ENCODE measurements at places on chromosomes 5 and 9. TPM values are rescaled to one million over a fixed set of nuclear protein-coding genes. Genes with fewer than 3 reads are reported as not detected.

SOX30 gene
- 0.07 TPM for total RNA-seq

DNA sequence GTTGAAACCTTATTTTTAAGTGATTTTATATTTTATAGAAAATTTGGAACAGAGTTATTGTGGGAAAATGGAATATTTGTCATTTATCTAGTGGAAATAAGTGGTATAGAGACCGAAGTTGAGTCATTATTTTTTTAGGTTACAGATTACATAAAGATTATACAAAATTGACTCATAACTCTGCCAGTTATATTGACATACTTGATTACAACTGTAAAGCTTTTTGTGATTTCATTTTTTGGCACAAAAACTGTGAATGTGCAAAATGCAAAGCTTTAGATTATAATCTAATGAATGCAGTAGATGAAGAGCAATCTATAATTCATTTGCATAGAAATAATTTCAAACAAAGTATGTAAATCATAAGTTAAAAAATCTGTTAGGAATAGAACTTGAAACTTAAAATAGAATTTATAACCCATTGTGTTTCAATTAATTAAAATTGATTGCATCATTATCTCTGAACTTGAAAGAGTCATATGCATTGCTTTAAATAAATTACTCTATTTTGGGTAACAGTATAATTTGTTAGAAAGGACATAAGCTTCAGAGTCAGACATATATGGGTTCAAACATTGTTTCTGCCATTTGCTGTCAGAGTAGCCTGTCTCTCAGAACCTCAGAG, 280.4 kb downstream of the FER start:
- H3K27ac ChIP-seq = no peak overlapping the region
- no peaks in the 10 kb centered on the region for H3K36me3 ChIP-seq
- DNase-seq = no peak
- H3K4me3 ChIP-seq = no peak overlapping the region
- no peaks in the 10 kb centered on the region for H3K4me1 ChIP-seq

GRCh38 chr9:136206602-136207275, 1.8 kb upstream of the LHX3 start:
- no peaks in the 10 kb centered on the region for H3K4me1 ChIP-seq
- peaks cover 50% of the 10 kb centered on the region for H3K27me3 ChIP-seq
- DNase-seq = no peak
- no peaks in the 10 kb centered on the region for H3K36me3 ChIP-seq
- H3K4me3 ChIP-seq = no peak overlapping the region
- no peak overlapping the region for H3K27ac ChIP-seq

GRCh38 chr5:60287174-60287771, 393.7 kb upstream of the PDE4D start:
- no peak overlapping the region for H3K27ac ChIP-seq
- H3K27me3 ChIP-seq = peaks cover 6% of the 10 kb centered on the region
- H3K36me3 ChIP-seq = no peaks in the 10 kb centered on the region

DNA sequence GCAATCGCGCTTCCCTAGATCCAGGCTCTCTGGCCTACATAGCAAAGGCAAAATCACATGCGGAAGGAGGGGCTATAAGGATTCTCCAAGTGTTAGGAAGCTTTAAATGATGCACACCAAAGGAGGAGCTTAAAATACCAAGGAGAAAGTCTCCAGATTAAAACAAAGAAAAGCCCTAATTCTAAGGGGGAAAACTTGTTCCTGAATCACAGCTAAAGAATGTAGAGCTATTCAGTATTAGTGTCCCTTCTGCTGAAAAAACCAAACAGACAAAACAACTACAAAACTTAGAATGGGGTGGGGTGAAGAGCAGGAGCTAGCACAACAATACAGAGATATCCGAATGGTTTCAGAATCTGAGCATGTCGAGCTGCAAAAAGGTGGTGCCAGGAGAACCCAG, 213.7 kb downstream of the DCP2 start:
- H3K36me3 ChIP-seq = no peaks in the 10 kb centered on the region
- DNase-seq = no peak
- H3K4me3 ChIP-seq = no peak overlapping the region
- H3K27ac ChIP-seq = no peak overlapping the region

DNA sequence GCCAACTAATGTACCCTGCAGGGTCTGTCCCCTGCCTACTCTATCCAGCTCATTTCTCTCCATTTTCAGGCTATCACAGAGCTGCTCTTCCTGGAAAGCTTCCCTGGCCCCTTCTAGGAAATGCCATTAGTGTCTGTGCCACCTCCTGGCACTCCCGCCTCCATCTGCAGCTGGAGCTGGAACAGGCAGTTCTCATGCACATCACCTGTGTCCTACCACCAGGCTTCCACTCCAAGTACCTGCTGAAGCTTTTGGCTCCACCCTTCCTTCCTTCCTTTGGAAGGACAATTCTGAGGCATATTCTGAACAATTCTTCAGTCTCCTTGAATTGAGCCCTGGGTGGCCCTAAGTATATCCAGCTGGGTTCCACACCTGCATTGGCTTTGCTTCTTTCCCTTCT, 156.2 kb upstream of the ZNF618 start:
- no peak overlapping the region for H3K27ac ChIP-seq
- DNase-seq = no peak
- H3K27me3 ChIP-seq = no peaks in the 10 kb centered on the region
- no peaks in the 10 kb centered on the region for H3K36me3 ChIP-seq

- no peak for DNase-seq
- no peak overlapping the region for H3K4me3 ChIP-seq
- no peak overlapping the region for H3K27ac ChIP-seq
- no peaks in the 10 kb centered on the region for H3K36me3 ChIP-seq
- H3K27me3 ChIP-seq = no peaks in the 10 kb centered on the region
Measured at GRCh38 chr5:57513785-57514184, 31.2 kb upstream of the ACTBL2 start.

- no peak overlapping the region for H3K27ac ChIP-seq
- no peaks in the 10 kb centered on the region for H3K4me1 ChIP-seq
- no peaks in the 10 kb centered on the region for H3K36me3 ChIP-seq
Measured at GRCh38 chr5:56085193-56085592, 90.4 kb upstream of the IL6ST start.

DNA sequence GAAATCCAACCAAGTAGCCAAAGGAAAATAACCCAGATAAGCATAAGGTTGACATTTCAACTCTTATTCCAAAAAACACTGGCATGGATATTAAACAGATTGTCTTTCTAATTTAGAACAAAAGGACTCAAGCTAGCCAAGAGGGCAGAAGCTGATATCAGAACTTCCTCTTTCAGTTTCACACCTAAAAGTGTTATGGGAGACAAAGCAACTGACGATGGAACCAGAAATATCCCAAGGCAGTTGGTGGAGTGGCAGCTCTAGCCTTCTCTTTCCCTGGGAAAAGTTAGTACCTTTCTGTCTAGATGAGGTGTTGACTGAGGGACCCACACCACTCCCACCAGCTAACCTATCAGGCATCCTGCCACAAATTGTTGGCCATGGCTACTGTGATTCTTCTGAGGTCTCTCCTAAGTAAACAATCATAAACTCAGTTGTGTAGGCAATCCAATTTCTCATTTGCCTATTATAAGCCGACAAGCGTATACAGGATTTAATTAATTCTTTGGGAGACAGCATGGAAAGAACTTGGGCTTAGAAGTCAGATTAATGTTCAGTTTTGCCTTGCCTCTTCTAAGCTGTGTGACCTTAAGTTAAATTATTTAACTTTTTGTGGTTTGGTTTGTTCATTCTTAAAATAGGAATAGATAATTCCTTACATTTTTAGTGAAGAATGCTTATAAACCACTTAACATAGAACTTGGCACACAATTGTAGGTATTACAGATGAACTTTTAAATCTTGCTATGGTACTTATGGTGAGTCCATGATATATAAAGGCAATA, 110.9 kb upstream of the ADAMTSL1 start:
- DNase-seq = peak; percentile 56
- no peak overlapping the region for H3K4me3 ChIP-seq
- peaks cover 42% of the 10 kb centered on the region for H3K4me1 ChIP-seq
- no peaks in the 10 kb centered on the region for H3K27me3 ChIP-seq
- H3K27ac ChIP-seq = peak overlapping the region; percentile 73

HNRNPH1 gene
- 569 TPM for total RNA-seq

DNA sequence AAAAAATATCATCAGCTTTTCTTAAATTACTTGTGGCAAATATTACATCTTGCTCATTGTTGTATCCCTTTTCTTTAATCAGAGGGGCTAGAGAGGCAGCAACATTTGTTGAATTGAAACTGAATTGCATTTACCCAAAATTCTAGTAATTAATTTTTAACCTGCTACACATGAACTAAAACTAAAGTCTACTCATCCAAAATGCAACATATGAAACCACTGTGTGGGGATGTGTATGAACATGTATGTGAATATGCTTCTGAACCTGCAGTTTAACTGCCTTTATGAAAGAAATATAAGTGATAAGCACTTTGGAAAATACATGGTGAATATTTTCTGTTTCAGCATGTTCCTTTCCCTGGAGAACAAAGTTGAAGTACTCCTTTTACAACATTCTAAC, 158.5 kb downstream of the KIAA0825 start:
- no peaks in the 10 kb centered on the region for H3K27me3 ChIP-seq
- no peak overlapping the region for H3K4me3 ChIP-seq
- no peaks in the 10 kb centered on the region for H3K4me1 ChIP-seq

SNCB gene
- total RNA-seq = 2.4 TPM

- H3K27ac ChIP-seq = no peak overlapping the region
- no peak for DNase-seq
- H3K27me3 ChIP-seq = no peaks in the 10 kb centered on the region
- no peak overlapping the region for H3K4me3 ChIP-seq
Measured at GRCh38 chr9:78572266-78572665, 275.3 kb downstream of the PSAT1 start.

DNA sequence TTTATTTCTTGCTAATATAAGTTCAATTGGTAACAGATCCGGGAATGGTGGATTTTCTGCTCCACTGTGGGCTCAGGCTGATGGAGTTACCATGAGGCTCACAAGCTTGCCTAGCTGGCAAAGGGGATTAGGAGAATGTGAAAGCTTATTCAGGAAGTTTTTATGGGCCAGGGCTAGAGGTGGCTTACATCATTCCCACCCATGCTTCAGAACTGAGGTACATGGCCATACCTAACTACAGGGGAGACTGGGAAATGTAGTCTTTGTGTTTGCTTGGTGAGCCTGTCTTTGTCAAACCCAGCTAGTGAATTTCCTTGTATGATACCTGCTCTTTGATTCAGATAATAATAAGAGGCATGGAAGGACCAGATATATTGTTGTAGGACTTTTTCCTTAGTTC, 105.9 kb upstream of the DHFR start:
- H3K27ac ChIP-seq = no peak overlapping the region
- no peak for DNase-seq
- H3K36me3 ChIP-seq = no peaks in the 10 kb centered on the region
- no peaks in the 10 kb centered on the region for H3K4me1 ChIP-seq

GNA14 gene
- 0.21 TPM for total RNA-seq

GRCh38 chr5:41610386-41610785, 100.0 kb upstream of the PLCXD3 start:
- H3K36me3 ChIP-seq = no peaks in the 10 kb centered on the region
- H3K4me3 ChIP-seq = no peak overlapping the region
- DNase-seq = no peak

NUTM2F gene
- not detected for total RNA-seq

TAF11L3 gene
- total RNA-seq = not detected

DNA sequence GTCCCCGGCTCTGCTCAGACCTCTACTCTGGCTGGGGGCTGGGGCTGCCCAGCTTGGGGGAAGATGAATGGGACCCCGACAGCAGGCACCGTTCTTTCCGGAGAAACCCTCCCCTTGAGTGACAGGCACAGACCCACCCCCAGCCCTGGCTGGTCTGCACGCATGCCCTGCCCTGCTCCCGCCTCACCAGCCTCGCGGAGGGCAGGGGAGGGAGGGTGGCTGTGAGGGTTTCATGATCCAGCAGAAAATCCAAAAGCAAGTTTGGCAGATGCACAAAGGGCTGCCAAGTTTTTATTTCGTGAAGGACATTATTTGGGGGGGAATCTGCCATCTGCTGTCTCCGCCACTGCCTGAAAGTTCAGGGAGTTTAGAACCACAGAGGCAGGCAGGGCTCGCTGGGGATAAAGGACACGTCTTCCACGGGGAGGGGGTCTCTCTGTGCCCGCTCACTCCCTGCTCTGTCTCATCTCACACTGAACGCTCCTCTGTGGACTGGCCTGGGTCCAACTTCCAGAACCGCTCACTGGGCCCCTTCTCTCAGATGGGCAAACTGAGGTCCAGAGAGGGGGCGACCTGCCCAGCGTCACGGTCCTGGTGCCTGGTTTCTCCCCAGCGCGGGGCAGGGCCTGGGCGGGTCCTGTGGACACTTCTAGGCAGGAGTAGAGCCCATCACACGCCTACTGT, 92.9 kb downstream of the RXRA start:
- H3K27ac ChIP-seq = no peak overlapping the region
- H3K4me3 ChIP-seq = no peak overlapping the region
- no peak for DNase-seq
- H3K36me3 ChIP-seq = peaks cover 6% of the 10 kb centered on the region
- H3K27me3 ChIP-seq = no peaks in the 10 kb centered on the region

IFNK gene
- not detected for total RNA-seq

PCDHA9 gene
- 1.6 TPM for total RNA-seq

DNA sequence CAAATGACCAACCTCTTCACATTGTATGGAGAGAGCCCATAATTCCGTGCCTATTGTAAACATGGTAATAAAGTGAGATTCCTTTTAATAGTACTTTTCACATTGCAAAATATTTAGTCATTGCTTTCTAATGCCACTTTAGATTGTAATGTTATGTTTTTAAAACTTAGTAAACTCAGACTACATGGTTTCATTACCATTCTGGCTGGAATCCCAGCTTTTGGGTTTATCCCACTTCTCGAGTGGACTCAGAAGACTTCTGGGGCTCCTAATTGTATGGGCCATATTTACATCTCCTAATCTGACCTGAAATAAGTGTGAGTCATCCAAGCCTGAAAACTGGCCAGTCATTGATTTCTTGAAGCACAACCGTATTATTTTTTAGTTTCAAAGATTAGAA, 217.6 kb downstream of the CAAP1 start:
- no peak overlapping the region for H3K27ac ChIP-seq
- H3K36me3 ChIP-seq = no peaks in the 10 kb centered on the region
- H3K4me1 ChIP-seq = no peaks in the 10 kb centered on the region
- no peak for DNase-seq
- no peak overlapping the region for H3K4me3 ChIP-seq
- H3K27me3 ChIP-seq = peaks cover 17% of the 10 kb centered on the region

GHR gene
- total RNA-seq = 3.2 TPM

- H3K4me3 ChIP-seq = no peak overlapping the region
- peaks cover 19% of the 10 kb centered on the region for H3K4me1 ChIP-seq
Measured at GRCh38 chr5:33738967-33739366, 152.8 kb downstream of the ADAMTS12 start.

Data from cardiac muscle cell (in vitro differentiated cells and primary cell).